ENCODE measurements at places on chromosomes 1 and 21.

DNA sequence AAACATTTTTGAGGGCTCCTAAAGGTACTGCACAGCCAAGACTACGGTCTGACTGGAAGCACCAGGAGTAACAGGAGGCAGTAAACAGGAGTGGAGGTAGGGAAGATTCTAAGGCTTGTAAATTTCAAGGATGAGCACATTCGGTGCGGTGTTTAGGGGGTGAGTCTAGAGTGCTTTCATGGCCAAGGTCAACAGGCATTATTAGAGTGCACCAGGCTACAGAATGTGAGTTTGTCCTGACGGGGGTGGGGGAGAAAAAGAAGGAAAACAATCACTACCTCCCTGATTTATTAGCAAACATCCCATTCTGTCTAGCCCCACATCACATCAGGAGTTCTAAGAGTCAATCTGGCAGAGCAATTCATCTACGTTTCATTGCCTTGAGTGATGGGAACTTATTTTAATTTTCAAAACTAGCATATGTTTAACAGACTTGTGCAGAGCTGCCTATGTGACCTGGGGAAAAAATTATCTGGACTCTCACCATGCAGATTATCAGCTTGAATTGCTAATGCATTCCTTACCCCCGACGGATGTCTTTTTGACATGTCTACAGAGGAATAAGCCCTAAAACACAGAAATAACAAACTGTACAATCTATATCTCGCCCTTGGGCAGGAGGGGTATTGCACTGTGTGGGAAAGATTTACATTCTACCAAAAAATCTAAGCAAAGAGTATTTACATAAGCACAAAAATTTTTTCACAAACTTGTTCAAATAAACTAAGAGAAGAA is 45.0 kb downstream of the APP start:
- no peak for DNase-seq

DNA sequence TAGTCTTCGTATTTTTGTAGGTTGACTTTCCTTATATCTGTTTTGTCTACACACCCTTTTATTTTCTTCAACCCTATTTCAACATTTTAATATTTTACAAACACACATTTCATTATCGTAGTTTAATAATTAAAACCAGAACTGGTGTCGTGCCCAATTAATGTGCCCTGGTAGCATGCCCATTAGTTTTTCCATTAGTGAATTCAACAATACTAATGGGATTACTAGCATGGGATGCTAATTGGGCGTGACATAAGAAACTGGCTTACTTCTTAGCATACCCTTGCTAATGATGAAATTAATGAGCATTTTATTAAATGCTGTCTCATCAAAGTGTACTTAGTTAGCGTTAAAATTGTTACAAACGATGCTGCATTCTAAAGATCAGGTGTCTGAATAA is 332.7 kb downstream of the USH2A start:
- DNase-seq, result no peak

- DNase-seq, result peak; percentile 62
Observed at GRCh38 chr1:904310-904950, 19.3 kb upstream of the SAMD11 start.

DNA sequence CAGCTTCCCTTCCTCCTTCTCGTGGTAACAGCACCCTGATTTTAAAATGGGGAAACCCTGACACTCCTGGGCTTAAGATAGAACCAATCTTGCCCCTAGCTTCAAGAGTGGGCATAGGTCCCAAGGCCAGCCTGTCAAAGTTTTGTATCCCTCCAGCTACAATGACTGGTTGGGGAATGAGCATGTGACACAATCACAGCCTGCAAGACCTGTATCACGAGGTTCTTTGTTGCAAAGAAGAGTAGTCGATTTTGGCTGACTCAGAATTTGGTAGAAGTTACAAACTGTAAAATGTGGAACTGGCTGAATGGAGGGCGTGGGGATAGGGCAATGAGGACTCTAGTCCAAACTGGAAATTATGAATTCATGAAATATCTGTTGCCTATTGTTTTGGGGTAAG is 18.7 kb downstream of the CTSK start:
- no peak for DNase-seq

GRCh38 chr1:23657659-23658275 is 33.8 kb upstream of the RPL11 start:
- peak; percentile 52 for DNase-seq

DNA sequence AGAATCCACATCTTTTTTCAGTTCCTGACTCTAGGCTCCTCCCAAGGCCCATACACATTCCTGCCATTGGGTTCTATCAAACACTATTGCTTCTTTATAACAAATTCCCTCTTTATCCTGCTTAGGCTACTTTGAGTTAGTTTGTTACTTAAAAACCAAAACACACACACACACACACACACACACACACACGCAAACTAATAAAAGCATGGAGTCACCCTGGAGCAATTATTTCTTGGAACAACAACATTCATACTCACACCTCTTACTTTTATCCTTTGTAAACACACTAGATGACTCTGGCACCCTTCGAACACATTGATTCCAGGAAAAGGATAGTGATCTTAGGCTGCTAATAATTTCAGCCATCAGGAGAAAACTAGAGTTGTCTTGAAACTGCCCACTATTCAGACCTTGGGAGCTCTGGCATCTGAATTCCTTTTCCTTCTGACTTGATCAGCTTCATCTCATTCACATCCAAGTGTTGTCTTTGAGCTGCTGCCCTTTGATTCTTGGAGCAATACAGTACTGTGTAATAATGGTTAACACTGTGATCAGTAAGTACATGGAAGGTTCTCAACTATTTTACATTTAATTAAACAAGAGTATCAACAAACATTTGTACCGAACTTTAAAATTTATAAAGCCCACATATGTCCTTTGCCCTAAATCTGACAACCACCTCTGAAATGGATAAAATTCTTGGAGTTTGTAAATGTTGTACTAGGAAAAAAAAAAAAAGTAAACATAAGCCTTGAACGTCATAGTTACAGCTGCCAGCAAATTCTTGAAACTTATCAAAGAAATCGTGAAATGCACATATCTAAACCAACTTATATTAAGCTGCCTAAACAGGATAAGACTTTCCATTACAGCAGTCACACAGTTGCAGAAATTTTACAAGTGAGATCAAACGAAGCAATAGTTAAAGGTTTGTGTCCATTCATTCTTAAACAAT is 2.8 kb upstream of the SEC22B start:
- no peak for DNase-seq

GRCh38 chr1:208254376-208254775 is 10.2 kb upstream of the PLXNA2 start:
- no peak for DNase-seq

DNA sequence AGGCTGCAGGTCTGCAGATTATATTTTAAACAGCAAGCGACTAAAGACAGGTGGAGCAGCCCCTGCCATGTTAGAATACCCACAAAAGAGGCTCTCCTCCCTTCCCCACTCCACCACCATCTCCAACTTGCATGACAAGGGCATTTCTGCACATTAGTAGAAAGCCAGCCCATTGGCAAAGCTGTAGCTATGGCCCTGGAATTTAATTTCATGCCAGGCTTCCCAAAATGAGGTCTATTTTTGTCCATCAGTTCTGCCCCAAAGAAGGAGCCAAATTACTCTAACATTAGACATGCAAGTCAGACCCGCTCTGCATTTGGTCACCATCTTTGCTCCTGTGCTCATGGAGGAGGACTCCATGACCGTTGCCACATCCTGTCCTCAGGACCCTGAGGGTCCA is 115.2 kb downstream of the LAMC2 start:
- DNase-seq, result no peak

GRCh38 chr1:47676311-47677054 is 238.6 kb downstream of the FOXD2 start:
- no peak for DNase-seq

DNA sequence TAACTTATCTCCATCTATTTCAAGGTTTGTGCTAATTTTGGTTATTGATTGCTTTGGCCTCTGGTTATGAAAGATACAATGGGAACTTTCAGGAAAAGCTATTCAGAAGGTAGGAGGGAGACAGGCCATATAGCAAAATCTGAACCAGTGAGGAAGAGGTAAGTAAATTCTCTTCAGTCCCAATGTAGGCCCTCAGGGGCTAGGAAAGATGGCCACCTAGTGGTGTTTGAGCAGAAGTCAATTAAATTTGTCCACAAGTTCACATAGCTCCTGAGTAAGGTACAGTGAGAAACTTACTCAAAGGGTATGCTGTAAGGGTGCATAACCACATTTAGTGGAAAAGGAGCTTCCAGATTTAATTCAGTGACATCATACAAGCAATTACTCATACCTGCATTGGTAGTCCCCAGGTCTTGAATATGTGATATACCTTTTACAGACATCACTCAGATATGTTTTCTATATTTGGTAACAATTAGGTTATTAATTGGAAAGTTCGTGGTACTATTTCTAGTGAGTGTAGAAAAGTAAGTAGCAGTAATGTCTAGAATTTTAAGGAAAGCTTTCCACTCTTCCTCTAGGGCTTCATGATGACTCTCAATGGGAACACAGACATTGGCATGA is 21.4 kb upstream of the FMO1 start:
- peak; percentile 78 for DNase-seq

DNA sequence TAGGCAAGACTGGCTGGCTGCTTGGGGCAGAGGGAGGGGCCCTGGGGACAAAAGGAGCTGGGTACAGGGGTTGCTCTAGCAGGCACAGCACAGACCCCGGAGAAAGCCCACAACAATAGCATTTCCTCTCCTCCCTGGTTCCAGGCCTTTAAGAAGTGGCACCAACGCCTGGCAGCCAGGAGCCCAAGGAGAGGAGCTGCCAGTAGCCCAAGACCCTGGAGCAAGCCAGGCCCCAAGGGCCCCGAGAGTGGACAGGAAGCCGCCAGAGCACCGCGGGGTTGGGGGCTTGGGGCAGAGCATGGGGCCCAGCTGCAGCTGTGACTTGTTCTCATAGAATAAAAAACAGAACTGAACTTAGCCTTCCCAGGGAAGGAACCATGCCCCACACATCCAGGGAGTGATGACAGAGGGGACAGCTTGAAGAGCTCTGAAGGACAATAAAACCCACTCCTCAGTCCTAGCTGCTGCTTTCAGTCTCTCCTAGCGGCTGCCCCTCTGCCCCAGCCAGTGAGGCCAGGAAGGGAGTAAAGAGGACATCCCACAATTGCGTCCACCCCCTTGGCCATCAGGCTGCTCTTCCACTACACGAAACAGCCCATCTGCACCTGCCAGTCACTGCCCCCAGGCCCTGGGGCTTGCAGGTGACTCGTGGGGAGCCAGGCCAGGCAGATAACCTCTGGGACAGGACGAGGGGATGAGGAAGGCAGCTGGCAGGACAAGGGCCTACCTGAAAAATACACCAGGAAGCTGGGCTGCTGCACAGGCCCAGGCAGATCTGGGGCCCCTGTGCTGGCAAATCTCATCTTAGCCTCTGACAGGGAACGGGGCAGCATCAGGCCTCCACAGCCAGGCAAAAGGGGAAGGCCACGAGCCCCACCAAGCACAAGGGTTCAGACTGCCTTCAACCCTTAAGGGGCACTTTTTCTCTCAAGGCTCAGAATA is 16.4 kb downstream of the MTHFR start:
- DNase-seq, result no peak

DNA sequence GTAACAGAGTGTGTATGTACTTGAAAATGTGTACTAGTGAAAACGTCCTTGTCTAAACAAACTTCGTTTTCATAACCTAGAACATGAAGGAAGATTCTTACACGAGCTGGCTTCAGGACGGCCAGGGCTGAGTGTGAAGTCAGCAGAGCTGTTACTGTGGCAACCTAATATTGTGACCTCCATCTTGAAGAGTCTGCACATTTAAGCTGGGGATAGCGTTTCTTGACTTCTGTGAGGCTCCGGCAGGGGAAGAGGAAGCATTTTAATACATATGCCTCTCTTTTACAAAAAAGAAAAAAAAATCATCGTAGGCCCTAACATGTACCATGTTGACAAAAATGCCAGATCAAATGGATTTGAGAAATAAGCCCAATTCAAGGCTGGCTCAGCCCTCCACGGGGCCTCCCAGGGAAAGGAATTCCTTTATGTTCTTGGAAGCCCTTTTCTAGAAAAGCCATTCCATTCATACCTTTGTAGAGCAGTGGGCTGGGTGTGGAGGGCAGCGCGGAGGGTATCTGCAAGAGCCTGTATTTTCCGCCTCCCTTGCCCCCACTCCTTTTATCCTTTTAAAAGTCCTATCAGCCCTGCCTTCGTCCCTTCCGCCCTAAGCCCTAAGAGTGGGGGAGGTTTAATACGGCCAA is 51.1 kb downstream of the SIM2 start:
- DNase-seq, result no peak

GRCh38 chr21:43361127-43361492 is 65.8 kb downstream of the SIK1 start:
- DNase-seq, result peak; percentile 95

- peak; percentile 29 for DNase-seq
Observed at GRCh38 chr1:212858461-212859265, 588 bp downstream of the FLVCR1 start.

GRCh38 chr1:6459850-6460265 is 6.1 kb downstream of the TNFRSF25 start:
- DNase-seq, result no peak

DNA sequence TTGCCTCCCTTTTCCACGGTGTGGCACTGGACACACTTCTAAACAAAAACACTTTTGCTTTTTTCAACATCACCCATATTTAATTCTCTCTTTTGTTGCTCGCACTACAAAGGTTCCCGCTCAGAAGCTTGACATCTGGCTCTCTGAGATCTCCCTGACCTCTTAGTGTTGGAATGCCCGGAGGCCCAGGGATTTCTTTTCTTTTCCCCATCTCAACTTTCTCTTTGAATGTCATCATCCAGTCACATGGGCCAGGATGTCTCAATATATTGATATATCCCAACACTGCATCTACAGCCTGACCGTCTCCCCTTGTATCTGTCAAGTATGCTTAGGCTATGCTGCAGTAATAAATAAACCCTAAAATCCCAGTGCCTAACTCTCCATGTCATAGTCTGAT is 54.3 kb upstream of the DESI2 start:
- no peak for DNase-seq

GRCh38 chr1:180623579-180624347 is 8.1 kb upstream of the XPR1 start:
- DNase-seq, result no peak

GRCh38 chr1:215833941-215834729 is 267.0 kb downstream of the KCTD3 start:
- DNase-seq, result no peak

DNA sequence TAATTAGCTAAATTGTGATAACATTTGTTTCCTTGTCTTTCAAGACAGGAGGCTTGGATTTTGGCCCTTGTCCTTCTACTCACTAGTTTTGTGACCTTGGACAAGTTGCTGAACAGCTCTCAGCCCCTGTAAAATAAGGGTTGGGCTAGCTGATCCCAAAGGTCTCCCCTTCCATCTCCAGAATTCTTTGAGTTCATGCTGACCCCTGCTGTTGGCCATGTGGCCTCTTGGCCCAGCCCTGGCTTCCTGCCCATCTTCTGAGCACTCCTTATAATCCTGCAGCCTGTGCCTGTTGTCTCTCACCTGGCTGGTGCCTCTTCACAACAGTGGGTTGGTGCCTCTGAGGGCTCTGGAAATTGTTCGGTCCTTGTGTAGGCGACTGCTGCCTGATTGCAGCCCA is 10.1 kb downstream of the PTGFRN start:
- DNase-seq, result no peak

- DNase-seq, result no peak
Observed at GRCh38 chr1:226541231-226541630, 7.3 kb upstream of the STUM start.

All from MM.1S (cell line).